ENCODE measurements at places on chromosomes 13 and 19.
A peak's percentile ranks its signal among the peaks of the same experiment; 100 is the strongest.

- no peak for DNase-seq
Observed at GRCh38 chr13:98289339-98289945, 112.4 kb upstream of the RNF113B start.

DNA sequence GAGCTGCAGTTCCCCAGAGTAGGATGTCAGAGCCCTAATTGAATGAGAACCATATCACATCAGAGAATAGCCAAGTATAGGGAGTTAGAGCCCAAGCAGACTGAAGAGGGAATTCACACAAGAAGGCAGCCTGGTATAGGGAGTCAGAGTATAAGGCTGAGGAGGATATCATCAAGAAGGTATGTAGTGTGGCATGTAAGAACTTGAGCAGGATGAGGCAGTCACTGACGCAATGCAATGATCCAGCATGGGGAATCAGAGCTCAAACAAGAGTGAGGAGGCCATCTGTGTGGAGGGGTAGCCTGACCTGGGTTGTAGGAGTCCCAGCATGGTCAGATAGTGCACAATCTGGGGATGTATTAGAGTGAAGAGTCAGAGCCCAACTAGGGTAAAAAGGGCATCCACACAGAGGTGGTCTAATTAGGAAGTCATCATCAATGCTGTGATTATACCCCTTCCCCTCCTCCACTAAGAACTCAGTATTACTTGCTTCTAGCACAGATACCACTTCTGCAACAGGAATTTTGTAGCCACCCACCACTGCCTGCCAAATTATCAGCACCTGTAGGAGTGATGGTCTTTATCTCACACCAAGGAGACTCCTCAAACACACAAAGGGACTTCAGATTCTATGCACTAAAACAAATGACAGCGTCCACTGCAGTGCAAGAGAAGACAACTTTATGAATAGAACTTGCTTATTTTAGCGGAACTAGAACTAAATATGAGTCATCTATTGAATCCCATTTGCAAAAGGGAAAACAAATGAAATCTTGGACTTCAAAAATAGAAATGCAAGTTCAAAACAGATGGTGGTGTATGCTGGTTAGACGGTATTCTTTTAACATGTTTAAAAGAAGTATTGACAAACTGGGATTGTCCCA lies 107.2 kb downstream of the FNDC3A start:
- no peak for DNase-seq

GRCh38 chr13:105678072-105678471 lies 857.4 kb downstream of the EFNB2 start:
- no peak for DNase-seq

DNA sequence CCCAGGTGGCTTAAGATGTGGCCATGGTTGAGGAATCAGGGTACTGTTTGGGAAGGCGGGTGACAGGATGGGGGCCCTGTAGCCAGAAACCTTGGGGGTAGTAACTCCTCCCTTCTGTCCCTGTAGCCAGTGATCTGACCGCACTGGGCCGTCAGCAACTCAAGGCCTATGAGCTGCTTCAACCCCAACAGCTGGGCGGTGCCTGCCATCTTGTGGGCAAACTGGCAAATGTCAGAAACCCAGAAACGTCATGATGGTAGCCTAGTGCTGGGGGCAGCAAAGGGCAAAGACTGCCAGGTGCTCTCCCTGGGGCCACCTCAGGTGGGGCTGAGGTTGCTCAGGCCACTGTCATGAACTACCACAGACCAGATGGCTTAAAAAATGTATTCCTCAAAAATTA lies 3.5 kb downstream of the COPE start:
- DNase-seq = no peak

DNA sequence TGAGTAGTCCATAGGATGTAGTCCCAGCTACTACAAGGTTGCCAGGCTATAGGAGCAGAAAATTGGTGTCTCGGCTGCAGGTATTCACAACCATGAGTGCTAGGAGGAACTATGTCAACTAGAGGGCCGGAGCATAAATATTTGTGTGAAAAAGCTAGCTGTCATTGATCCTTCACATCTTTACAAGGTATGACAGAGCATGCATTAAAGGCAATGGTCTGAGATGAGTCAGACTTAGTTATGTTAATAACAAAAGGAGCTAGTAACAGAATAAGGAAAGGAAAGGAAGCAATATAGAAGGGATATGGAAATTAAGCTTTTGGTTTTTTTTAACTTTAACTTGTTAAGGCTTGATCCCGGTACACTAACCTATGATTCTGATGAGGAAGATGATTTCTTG lies 40.9 kb upstream of the PSG9 start:
- no peak for DNase-seq

- no peak for DNase-seq
Observed at GRCh38 chr13:112483299-112483698, 104.7 kb downstream of the TUBGCP3 start.

DNA sequence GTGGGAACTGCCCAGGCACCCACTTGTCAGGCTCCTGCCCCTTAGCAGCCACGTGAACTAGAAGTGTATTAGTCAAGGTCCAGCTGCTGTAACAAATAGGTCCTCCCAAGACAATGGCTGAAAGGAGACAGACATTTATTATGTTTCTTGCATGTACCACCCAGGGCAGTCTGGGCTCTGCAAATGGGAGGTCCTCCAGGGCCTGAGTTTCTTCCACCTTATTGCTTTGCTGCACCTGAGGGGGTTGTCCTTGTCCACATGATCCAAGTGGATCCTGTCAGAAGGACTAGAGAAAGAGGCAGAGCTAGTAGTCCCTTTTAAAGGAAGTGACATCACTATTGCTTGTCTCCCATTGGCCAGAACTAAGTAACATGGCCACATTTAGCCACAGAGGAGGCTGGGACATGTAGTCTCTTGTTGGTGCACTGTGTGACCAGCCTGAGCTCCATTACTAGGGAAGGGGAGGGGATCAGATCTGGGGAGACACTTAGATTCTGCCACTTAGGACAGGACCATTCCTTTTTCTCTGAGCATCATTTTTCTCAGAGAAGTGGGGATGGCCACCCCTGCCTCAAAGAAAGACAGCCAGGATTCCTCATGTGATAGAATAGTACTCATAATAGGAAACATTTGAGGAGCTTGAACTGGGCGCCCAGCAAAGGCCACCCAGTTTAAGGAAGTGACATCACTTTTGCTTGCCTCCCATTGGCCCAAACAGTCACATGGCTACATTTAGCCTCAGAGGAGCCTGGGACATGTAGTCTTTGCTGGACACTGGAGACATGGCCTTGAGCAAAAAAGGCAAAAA lies 15.1 kb downstream of the CC2D1A start:
- peak; percentile 18 for DNase-seq

DNA sequence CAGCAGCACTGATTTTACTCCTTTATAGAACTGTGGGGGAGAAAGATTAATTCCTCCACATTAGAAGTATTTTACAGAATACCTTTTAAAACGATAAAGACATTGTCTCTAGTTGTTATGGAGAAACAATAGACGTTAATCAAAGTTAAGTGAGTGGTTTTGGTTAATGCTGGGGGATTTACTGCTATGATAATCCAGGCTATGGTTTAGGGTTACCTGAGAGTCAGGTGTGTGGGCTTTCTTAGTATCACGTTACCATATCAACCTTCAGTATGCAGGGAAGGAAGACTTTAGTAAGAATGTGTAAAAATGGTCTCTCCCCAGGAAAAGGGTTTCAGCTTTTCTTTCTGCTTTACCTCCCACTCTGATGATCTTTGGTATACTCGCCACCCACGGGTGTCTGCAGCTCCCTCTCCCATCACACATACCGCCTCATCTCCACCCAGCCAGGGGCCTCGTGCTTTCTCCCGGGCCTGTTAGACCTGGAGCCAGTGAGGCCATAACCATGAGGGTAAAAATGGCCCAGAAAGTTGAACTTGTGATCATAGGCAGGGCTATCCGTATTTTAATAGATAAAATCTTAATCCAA lies 45.6 kb upstream of the WDFY2 start:
- no peak for DNase-seq

DNA sequence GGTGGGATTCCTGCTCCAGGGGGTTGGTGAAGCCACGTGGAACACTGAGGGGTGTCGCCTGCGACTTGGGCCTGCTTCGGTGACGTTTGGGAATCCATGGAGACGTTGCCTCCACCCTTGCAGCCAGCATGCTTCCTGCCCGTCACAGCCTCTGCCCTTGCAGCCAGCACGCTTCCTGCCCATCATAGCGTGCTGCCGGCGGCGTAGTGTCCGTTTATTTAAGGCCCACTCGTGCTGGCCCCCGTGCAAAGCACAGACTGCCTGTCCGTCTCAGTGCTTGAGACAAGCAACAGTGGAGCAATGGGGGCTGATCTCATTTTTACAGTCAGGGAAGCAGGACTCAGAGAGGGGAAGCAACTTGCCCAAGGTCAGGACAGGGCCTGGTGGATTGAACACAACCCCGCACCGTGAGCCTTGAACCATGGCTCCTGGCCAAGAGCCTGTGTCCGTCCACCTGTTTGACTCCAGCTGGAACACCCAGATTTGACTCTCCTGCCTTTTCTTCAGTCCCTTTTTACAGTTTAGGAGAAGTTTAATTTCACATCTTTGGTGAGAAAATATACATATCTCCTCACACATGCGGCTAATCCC lies 149.6 kb downstream of the TEX29 start:
- no peak for DNase-seq

DNA sequence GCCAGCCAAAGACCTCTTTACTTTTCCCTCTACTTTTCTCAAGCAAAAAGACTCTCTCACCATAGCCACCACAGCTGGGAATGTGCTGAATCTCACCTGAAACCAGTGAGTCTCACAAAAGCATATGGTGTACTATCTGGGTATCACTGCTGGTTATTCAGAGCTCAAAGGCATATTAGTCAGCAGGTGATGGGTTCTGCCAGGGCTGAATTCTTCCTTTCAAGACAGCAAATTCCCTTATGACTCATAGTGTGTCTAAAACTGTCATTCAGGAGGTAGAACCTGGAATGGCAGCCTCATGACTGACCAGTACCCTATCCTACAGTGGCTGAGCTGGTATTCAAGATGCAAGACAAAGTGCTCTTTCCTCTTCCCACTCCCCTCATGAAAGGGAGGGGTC lies 2859.1 kb downstream of the PCDH9 start:
- DNase-seq = no peak

DNA sequence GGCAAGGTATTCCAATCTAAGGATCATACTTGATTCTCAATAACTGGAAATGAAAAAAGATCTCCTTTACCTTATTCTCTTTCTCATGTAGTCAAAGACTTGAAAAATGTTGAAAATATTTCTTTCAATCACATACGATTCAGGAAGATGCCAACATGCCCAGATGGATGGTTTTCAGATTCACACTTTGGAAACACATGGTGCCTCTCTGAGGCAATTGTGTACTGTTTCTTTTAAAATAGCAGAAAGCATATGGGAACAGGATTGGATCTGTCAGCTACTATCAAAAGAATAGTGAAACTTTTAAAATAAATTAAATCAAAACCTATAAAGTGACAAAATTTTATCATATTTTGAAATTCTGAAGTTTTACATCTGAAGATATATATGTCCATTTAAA lies 222.4 kb downstream of the SPRY2 start:
- DNase-seq = no peak

- DNase-seq = no peak
Observed at GRCh38 chr13:82847595-82847994, 1034.7 kb downstream of the SLITRK1 start.

GRCh38 chr13:110496281-110496680 lies 65.2 kb downstream of the RAB20 start:
- no peak for DNase-seq

- DNase-seq = no peak
Observed at GRCh38 chr13:43335764-43336163, 312.4 kb downstream of the DNAJC15 start.

- DNase-seq = no peak
Observed at GRCh38 chr19:57786286-57786685, 16.8 kb downstream of the ZNF586 start.

- DNase-seq = peak; percentile 47
Observed at GRCh38 chr19:11587302-11587974, 9.8 kb upstream of the ZNF627 start.

GRCh38 chr19:2234996-2235380 lies 1.1 kb downstream of the PLEKHJ1 start:
- DNase-seq = no peak

- DNase-seq = no peak
Observed at GRCh38 chr13:49319551-49319950, 71.8 kb downstream of the CDADC1 start.

- no peak for DNase-seq
Observed at GRCh38 chr19:23002690-23003422, at the start of gene ZNF728. ZNF728 (minus strand) TSS chr19:23003176; CDS start chr19:23003030, 146 bp downstream.

GRCh38 chr19:10219678-10220077 lies 11.5 kb downstream of the S1PR2 start:
- peak; percentile 7 for DNase-seq

GRCh38 chr13:114249077-114249476 lies 14.4 kb downstream of the CDC16 start:
- no peak for DNase-seq

DNA sequence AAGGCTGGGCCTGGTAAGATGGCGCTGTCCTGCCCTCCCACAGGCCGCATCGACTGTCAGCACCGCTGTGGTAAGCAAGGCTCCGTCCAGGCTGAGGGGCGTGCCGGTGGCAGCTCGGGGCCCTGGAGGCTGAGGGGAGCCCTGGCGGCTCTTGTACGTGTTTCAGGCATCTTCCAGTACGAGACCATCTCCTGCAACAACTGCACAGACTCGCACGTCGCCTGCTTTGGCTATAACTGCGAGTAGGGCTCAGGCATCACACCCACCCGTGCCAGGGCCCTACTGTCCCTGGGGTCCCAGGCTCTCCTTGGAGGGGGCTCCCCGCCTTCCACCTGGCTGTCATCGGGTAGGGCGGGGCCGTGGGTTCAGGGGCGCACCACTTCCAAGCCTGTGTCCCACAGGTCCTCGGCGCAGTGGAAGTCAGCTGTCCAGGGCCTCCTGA lies 1.2 kb downstream of the IZUMO4 start:
- DNase-seq = no peak

- DNase-seq = no peak
Observed at GRCh38 chr19:3333662-3334061, 32.7 kb upstream of the NFIC start.

- no peak for DNase-seq
Observed at GRCh38 chr13:100859861-100860260, 185.3 kb upstream of the TMTC4 start.

DNA sequence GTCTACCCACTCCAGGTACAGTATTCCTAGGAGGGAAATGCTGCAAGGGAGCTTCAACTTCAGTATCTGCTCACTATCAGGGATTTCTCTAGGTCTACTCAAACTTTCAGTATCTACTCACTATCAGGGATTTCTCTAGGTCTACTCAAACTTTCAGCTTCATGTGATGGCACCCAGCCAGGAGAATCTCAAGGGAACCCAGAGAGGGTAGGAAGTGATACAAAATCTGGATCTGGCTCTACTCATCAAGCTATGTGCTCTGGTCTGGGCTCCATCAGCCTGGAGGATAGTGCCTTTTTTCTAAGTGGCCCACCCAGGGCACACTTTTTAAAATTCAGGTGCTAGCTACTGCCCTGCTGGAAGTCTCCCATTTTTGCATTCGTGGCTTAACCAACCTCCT lies 52.3 kb upstream of the FNDC3A start:
- no peak for DNase-seq

- no peak for DNase-seq
Observed at GRCh38 chr19:47610902-47611301, 2.0 kb downstream of the BICRA start.

DNA sequence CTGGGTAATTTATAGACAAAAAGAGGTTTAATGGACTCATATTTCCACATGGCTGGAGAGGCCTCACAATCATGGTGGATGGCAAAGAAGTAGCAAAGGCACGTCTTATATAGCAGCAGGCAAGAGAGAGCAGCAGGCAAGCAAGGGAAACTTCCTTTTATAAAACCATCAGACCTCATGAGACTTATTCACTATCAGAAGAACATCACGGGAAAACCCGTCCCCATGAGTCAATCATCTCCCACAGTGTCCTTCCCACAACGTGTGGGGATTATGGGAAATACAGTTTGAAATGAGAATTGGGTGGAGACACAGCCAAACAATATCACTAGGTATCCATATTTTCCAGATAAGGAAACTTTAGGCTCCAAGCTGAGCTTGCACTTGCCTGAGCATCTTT lies 9.5 kb upstream of the CYP2B6 start:
- no peak for DNase-seq

All from T-cell (primary cell).